Smooth muscle cell of the umbilical artery (primary cell): ENCODE measurements at places on chromosomes 4 and X. TPM values are rescaled to one million over a fixed set of nuclear protein-coding genes. Genes with fewer than 3 reads are reported as not detected.

Gene OTC
- total RNA-seq: not detected in 2 replicates

Gene PSAPL1
- not detected in 2 replicates for total RNA-seq

Gene ARHGAP24
- 32.9 and 50.8 TPM in 2 replicates for total RNA-seq

Gene TRPC3
- total RNA-seq: 0.30 and 1.5 TPM in 2 replicates

Gene C4orf51
- not detected in 2 replicates for total RNA-seq

Gene RPS6KA6
- 3.3 and 5.7 TPM in 2 replicates for total RNA-seq

Gene GPR34
- total RNA-seq: under 0.01 TPM in 1 of 2 replicates, not detected in the other

Gene IL3RA
- not detected in 2 replicates for total RNA-seq

Gene CPZ
- total RNA-seq: 11.2 and 30.3 TPM in 2 replicates

Gene PAGE4
- total RNA-seq: not detected in 2 replicates

Gene CSAG2
- not detected in 2 replicates for total RNA-seq

Gene TRPC5OS
- total RNA-seq: not detected in 2 replicates

Gene GLUD2
- total RNA-seq: 0.30 and 0.92 TPM in 2 replicates

Gene P2RY4
- total RNA-seq: 0.14 TPM in 1 of 2 replicates, not detected in the other

Gene PPARGC1A
- 0.05 TPM in 1 of 2 replicates, not detected in the other for total RNA-seq

Gene C4orf50
- not detected in 2 replicates for total RNA-seq

Gene ANKRD50
- total RNA-seq: 140 and 169 TPM in 2 replicates

Gene HTRA3
- total RNA-seq: 0.42 and 12.5 TPM in 2 replicates

Gene TBX22
- not detected in 2 replicates for total RNA-seq

Gene EFNB1
- 16.6 and 26.9 TPM in 2 replicates for total RNA-seq

Gene CENPVL1
- total RNA-seq: not detected in 2 replicates

Gene TLR3
- total RNA-seq: 2.1 TPM in 2 replicates

Gene PPP1R2C
- total RNA-seq: not detected in 2 replicates

Gene CSAG3
- not detected in 2 replicates for total RNA-seq

Gene NRK
- 0.51 and 1.8 TPM in 2 replicates for total RNA-seq

Gene DIPK2B
- total RNA-seq: under 0.01 and 0.05 TPM in 2 replicates

Gene DMP1
- not detected in 2 replicates for total RNA-seq

Gene ZGRF1
- 3.9 and 8.3 TPM in 2 replicates for total RNA-seq

Gene LIN54
- total RNA-seq: 9.8 and 11.0 TPM in 2 replicates

Gene DAPP1
- not detected in 2 replicates for total RNA-seq

Gene KIF4A
- 1.2 and 10.9 TPM in 2 replicates for total RNA-seq

Gene TLR7
- total RNA-seq: not detected in 2 replicates

Gene PAGE1
- total RNA-seq: not detected in 2 replicates

Gene SLC39A8
- total RNA-seq: 10.4 and 11.1 TPM in 2 replicates

Gene NEUROG2
- total RNA-seq: not detected in 2 replicates

Gene PDS5A
- total RNA-seq: 49.0 and 75.3 TPM in 2 replicates

Gene SMIM43
- total RNA-seq: 0.09 and 1.2 TPM in 2 replicates

Gene PF4V1
- total RNA-seq: 0.78 and 9.2 TPM in 2 replicates

Gene WNK3
- total RNA-seq: 2.4 and 3.2 TPM in 2 replicates

Gene SLC6A14
- not detected in 2 replicates for total RNA-seq

Gene RIPPLY1
- total RNA-seq: not detected in 2 replicates

Gene EXOC1L
- not detected in 2 replicates for total RNA-seq

Gene MTCP1
- total RNA-seq: 0.30 and 3.1 TPM in 2 replicates

Gene CD40LG
- total RNA-seq: not detected in 2 replicates

Gene MEPE
- total RNA-seq: not detected in 2 replicates

Gene PRR32
- total RNA-seq: not detected in 2 replicates

Gene FRG2
- total RNA-seq: not detected in 2 replicates

Gene USP27X
- total RNA-seq: 3.6 TPM in 2 replicates

Gene MAGEB1
- total RNA-seq: not detected in 2 replicates

Gene TRAM1L1
- total RNA-seq: 3.3 and 3.6 TPM in 2 replicates

Gene SPON2
- 55.5 and 911 TPM in 2 replicates for total RNA-seq

Gene DDX53
- total RNA-seq: not detected in 2 replicates

Gene PPP2R2C
- total RNA-seq: 0.18 TPM in 1 of 2 replicates, not detected in the other

Gene SUPT20HL2
- total RNA-seq: 0.28 TPM in 1 of 2 replicates, not detected in the other

Gene P2RY10
- not detected in 2 replicates for total RNA-seq

Gene BCLAF3
- 6.8 and 10.1 TPM in 2 replicates for total RNA-seq

Gene BRS3
- not detected in 2 replicates for total RNA-seq
